ENCODE measurements at places on chromosomes 1 and 21. TPM values are rescaled to one million over a fixed set of nuclear protein-coding genes. Genes with fewer than 3 reads are reported as not detected.

GRCh38 chr21:32603131-32603530, 9.0 kb downstream of the CFAP298 start:
- DNase-seq, result no peak

DNA sequence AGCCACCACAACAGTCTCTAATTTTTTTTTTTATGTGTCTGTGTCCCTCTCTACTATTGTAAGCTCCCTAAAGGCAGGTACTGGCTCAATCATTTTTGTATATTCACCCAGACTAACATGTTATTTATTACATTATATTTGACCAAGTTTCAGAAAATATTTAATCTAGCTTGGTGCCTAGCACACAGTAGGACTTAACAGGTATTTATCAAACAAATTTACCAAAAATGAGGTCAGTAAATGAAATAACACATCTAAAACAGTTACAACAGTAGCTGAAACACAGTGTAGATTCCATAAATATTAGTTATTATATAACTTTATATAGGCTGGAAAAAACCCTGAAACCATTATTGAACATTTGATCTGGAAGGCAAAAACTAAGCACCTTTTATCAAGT, 2.7 kb downstream of the NRDC start:
- no peak for DNase-seq

- DNase-seq, result no peak
These were observed at the start of the genes LEPR and LEPROT for GRCh38 chr1:65420590-65421350. Gene LEPR (plus strand): TSS chr1:65420668. CDS start chr1:65565566, 144,898 bp downstream. Gene LEPROT (plus strand): TSS chr1:65420668. CDS start chr1:65420725, 57 bp downstream.

GRCh38 chr1:29415156-29415830, 179.0 kb downstream of the PTPRU start:
- DNase-seq, result no peak

DNA sequence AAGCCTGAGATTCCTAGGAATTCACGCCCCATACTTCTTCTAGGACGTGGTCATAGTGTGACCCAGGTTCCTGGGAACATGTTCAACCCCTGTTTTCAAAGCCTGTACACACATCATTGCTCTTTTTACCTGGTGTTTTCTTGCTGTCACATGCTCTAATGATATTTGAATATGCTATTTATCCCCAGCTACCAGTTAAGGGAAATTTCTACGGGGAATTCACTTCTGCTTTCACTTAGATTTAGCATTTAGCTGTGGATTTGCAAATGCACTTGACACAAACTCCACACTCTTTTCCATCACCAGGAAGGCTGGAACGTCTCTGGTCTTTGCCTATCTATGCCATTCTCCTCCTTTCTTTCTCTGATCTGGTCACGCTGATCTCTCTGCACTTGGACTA, 11.3 kb upstream of the SAMSN1 start:
- no peak for DNase-seq

- no peak for DNase-seq
These were observed 44.3 kb downstream of the DISP3 start for GRCh38 chr1:11523261-11523660.

- no peak for DNase-seq
These were observed 67.6 kb downstream of the PLPP3 start for GRCh38 chr1:56511766-56512165.

DNA sequence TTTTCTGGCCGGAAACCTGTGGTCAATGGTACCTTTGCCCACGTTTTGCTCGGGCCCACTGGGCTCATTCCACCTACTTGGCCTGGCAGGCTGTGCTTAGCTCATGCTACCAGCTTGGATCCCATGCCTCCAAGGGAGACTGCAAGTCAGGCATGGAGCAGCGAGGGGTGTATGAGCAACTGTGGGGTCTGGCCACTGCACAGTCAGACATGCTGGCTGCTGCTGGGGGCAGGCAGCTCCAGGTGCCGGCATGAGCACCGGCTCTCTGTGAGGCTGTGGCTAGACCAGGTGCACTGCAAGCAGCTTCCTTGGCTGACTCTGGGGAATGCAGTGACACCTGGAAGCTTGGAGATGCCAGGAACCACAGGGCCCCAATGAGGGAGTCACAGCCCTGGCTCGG, 161.1 kb upstream of the DUSP10 start:
- no peak for DNase-seq

DNA sequence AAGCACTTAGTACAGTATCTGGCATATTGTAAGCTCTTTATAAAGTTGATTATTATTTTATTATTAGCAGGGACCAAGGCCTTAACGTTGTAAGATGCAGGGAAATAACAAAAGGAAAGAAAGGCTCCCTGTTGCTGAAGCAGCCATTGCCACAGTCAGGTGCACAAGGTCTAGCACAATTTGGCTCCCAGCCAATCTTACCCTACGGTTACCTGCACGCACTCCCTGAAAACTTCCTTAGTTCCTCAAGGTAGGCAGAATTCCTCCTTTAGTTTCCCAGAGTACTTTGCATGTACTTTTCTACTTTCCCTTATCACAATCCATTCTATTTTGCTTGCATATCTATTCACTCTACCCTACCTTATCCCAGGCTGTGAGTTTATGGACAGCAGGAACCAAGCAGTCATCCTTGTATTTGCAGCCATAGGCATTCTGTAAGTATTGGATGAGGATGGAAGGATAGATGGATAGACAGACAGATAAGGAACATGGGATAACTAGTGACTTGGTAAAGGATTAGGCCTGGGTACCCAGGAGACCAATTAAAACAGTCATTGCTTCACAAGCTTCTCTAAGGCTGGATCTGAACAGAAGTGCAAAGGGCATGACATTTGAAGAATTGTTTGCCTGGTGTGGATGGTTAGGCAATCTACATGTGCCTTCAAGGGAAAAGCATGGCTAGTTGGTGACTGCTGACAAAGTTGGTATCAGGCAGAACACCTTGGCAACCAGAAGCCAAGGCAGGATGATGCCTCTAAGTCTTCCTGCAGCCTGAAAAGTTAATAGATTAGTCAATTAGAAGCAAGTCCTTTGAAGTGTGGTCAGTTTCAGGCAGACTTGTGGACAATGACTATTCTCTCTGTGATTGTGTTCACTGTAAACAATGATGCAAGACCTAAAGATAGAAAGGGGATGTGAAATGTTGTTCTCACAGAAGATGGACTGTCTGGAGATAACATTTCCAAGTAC, 20.8 kb upstream of the JAK1 start:
- no peak for DNase-seq

DNA sequence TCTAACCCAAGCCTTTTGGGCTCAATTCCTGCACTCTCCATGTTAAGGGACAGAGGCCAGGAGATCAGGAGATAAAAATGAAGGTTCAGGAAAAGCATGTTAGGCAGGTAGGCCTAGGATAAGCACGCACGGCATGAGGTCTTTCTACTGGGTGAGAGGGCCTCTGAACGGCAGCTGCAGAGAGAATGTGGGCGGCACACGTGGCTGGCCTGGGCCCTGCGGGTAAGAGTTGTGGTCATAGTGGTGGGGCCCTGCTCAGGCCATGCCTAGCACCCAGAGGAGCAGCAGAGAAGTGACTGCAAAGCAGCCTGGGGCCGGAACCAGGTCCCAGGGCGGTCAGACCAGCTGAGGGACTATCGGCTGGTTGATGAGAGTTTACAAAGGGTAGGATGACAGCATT, 7.5 kb upstream of the FOXO6 start:
- no peak for DNase-seq

DNA sequence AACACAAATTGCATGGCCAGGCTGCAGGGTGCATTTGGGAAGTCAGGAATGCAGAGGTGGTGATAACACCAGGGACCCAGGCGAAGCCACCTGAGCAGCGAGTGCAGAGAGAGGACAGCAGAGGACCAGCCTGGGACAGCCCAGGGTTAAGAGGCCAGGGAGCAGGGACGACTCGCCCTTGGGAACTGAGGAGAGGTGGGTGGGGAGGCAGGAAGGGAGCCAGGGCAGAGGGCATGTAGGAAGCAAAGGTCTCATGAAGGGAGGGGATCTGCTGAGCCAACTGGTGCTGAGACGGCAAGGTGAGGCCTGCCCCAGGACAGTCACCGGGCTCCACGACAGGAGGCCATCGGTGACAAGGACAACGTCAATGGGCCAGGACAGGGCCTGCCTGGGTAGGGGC, 16.4 kb downstream of the KIF17 start:
- no peak for DNase-seq

GRCh38 chr21:37552496-37553029, 186.0 kb downstream of the DYRK1A start:
- no peak for DNase-seq

- DNase-seq, result no peak
These were observed 240.9 kb downstream of the CAMTA1 start for GRCh38 chr1:7026169-7026568.

DNA sequence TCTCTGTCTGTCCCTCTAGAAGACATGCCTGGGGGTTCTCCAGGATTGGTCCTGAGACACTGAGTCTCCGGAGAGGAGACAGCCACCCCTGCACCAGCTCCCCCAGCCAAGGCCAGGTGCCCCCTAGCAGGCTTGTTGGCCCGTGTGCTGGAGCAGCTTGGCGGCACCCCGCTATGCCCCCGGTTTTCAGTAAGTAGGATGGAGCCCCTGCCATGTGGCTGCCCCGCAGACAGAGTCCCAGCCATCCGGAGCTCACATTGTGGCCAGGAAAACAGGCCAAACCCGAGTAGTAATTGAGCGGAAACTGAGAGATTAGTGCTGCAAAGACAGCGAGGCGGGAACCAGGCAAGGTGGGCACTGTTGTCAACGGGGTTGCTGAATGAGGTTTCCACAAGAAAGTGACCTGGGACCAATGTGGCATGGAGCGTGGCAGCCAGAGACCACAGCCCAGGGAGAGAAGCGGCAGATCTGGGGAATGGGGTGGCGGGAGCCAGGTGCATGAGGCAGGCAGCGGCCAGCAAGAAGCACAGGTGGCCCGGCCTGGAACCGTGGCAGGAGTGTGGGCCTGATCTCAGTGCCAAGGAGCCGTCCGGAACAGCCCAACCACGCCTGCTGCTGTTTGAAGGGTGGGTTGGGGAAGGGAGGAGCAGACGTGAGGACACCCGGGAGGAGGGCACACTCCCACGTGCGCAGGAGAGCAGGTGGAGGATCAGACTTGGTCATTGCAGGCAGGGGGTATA, 137.4 kb upstream of the VAMP3 start:
- no peak for DNase-seq

GRCh38 chr21:43598416-43599120, 60.7 kb downstream of the HSF2BP start:
- no peak for DNase-seq

- no peak for DNase-seq
These were observed 23.1 kb upstream of the RAP1A start for GRCh38 chr1:111596499-111596898.

- DNase-seq, result peak; percentile 78
These were observed 72.1 kb downstream of the UCK2 start for GRCh38 chr1:165899461-165899941.

DNA sequence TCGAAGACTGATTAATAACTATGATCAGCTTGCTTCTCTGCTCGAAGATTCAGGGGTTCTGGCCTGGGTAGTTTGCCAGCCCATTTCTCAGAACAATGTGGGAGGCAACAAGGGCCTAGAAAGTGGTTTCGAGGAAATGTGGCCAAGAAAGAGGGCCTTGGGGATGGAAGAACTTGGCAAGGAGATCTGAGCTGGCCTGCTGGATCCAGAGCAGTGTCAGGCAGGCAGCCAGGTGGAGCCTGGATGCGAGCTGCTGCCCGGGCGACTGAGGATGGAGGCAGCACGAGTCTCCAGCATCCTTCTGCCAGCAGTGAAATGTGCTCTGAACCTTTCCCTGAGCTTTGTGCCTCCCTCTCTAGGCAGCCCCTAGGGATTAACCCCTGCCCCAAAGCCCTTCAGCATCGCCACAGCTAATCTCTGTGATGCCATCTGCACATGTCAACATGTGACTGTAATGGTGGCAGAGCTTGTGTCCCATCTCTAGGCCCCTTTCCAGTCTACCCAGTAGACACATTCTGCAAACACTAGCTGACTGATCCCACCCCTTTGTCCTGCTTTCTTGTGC, 61.0 kb upstream of the NEK2 start:
- DNase-seq, result no peak

DNA sequence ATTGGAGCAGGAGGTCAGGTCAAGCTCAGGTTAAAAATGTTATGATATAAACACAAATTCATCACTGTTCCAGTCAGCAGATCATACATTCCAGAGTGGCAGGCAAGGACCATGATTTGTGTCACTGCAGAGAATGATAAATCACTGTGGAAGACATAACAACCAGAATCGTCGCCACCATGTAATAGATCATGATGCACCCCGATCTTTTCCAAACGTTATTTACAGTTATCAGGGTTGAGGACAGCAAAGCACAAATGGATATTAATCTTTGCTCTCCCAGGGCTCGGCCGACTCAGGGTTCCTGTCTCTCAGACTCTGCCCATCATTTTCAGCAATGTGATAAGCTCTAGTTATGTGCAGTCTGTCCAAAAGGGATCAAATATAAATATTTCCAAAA, 122.7 kb downstream of the ZBTB18 start:
- no peak for DNase-seq

- no peak for DNase-seq
These were observed 5.9 kb downstream of the BACH1 start for GRCh38 chr21:29304597-29304996.

- no peak for DNase-seq
These were observed 68.5 kb upstream of the SDC3 start for GRCh38 chr1:30977105-30977504.

DNA sequence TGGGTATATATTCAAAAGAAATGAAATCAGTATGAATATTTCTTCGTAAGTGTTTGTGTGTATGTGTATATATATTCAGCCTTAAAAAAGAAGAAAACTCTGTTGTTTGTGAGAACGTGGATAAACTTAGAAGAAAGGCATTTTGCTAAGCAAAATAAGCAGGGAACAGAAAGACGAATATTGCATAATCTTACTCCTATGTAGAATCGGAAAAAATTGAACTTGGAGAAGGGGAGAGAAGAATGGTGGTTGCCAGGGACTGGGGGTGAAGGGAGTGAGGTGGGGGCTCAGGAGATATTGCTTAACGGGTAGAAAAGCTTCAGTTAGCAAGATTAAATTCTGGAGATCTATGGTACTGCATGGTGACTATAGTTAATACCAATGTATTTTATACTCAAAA, 40.3 kb upstream of the NEK7 start:
- DNase-seq, result no peak

- DNase-seq, result no peak
These were observed 190.3 kb downstream of the C1orf94 start for GRCh38 chr1:34366875-34367624.

GRCh38 chr1:197799271-197799670, 24.0 kb upstream of the DENND1B start:
- no peak for DNase-seq

DNA sequence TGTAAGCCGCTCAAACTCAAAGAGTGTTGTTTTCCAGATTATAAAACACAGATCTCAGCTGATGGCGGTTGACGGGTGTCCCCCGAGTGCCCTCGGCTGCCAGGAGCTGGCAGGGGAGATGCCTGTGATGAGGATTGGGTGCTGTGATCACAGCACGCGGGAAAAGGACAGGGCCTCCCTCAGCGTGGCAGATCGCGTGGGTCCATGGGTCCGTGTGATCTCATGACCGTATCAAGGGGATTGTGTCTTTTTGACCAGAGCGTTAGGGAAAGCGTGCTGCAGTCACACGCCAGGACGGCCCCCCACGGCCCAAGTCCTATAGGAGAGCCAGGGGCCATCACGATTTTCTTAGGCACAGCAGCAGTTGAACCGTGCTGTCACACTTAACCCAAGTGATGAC, 51.9 kb downstream of the PDE9A start:
- DNase-seq, result no peak

- DNase-seq, result no peak
These were observed 7.4 kb upstream of the ATP2B4 start for GRCh38 chr1:203619091-203619780.

GRCh38 chr1:216827251-216827650, 104.0 kb upstream of the ESRRG start:
- no peak for DNase-seq

TMEM51 gene
- 4.3 TPM for total RNA-seq

ZSWIM5 gene
- 1.3 TPM for total RNA-seq

NID1 gene
- total RNA-seq, result 70.6 TPM

MANEAL gene
- total RNA-seq, result 1.2 TPM

BGLAP gene
- total RNA-seq, result not detected

ZBTB48 gene
- 11.5 TPM for total RNA-seq

FHAD1 gene
- not detected for total RNA-seq
